Left cardiac atrium (tissue), 4 donors: ENCODE measurements at places on chromosomes 5 and 9. TPM values are rescaled to one million over a fixed set of nuclear protein-coding genes. Genes with fewer than 3 reads are reported as not detected.
A peak's percentile ranks its signal among the peaks of the same experiment; 100 is the strongest.

Gene KCNIP1
- not detected for total RNA-seq

DNA sequence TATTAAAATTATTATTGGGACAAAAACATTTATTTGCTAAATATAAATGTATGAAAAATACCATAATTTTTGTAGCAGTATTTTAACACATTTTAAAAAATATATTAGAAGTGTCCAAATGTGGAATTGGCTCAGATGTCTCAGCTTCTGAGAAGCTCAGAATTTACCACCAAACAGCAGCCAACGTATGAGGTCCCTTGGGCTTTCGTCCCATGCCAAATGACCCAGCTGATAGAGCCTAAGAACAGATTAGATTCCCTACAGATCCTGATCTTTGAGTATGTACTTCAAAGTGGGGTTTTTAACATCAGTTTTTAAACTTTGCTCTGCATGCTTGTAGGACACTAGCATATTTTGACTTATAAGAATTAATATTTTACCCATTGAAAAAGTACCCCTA lies 77.3 kb upstream of the RPS23 start:
- no peak for DNase-seq

GRCh38 chr9:107018861-107019545 lies 156.0 kb downstream of the ZNF462 start:
- no peak for DNase-seq

GRCh38 chr9:91886414-91887076 lies 63.5 kb downstream of the ROR2 start:
- DNase-seq = no peak

DNA sequence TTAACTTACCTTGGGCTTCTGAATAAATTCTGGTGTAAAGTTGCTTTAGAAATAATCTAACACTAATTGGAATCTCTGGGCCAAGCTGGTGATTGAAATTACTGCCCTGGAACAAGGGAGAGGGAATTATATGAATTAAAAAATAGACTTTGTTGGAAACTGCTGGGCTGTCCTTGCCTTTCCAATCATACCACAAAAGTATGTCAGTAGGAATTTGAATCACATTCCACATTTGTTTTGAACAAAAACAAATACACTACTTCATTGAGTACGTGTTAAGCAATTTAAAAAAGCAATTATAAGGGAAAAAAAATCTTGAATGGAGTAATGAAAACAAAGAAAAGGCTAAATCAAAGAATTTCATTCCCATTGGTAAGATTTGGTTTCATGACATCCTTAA lies 102.5 kb upstream of the SREK1 start:
- no peak for DNase-seq

DNA sequence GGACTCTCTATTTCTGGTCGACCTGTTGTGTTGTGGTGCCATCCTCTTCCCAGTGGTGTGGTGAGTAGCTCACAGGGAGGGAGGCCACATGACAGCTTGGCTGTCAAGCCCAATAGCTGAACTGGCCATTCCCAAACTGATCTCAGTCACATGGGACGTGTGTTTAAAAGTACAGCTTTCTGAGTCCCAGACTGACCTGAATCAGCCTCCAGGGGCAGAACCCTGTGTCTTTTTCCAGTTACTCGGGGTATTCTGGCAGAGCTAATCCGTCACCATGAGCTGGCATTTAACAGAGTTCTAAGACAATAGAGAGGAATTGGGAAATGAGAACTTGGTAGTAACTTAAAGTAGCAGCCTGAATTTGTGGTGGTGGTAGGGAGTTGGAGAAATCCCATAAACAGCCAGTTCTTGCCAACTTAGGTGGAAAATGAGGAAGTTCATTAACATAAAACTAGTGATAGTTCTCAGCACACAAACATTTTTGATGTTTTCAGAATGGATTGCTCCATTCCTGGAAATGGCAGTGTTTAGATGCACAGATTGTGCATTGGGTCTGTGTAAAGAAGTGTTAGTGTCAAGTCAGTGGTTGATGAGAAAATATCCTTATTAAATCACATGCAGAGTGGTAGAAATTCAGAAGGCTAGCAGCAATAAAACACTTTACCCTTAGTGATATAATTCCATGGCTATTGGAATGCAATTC lies 50.9 kb downstream of the GPR107 start:
- DNase-seq = no peak

- no peak for DNase-seq
Observed at GRCh38 chr9:107460153-107461023, 29.2 kb downstream of the KLF4 start.

Gene DDX46
- total RNA-seq = 21.9 TPM

- DNase-seq = peak; percentile 38
Observed at GRCh38 chr5:154603953-154604679, 126.1 kb upstream of the HAND1 start.

Gene TMEM252
- 0.18 TPM for total RNA-seq

GRCh38 chr5:3022665-3023064 lies 271.2 kb upstream of the IRX2 start:
- no peak for DNase-seq
